AML-193 (cell line): ENCODE measurements at places on chromosomes 12 and 14.

- DNase-seq, result peak; percentile 44
These were observed 218.6 kb upstream of the ATP2B1 start for GRCh38 chr12:89927226-89927698.

DNA sequence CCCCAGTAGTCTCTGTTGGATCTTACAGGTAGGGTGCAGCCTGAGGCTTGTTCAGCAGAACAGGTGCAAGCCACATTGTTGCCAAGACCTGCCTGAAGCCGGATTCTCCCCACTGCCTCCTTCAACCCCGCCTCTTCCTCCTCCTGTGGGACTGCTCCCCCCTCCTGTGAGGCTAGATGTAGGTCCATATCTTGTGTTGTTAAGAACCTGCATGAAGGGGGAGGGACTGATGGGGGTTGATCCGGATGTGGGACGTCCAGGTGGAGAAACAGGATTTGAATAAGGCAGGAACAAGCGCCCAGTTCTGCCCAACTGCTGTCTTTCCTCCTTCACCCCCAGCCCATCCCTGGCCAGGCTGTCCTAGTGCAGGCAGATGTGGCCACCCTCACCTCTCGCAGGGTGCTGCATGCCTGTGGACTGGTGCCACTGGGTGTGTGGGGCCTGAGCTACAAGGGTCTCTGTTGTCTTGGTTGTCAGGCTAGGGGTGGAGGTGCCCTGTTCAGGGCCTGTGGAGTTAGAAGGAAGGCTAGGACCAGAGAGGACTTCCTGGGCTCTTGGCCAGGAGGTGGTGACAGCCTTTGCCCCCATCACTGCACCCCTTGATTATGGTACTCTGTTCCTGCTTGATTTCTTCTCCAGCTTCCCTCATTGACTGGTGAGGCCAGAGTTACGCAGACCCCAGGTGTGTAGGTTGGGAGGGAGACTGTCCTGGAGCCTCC lies 1.4 kb downstream of the NR4A1 start:
- DNase-seq, result no peak

GRCh38 chr14:87005280-87005679 lies 987.7 kb downstream of the GALC start:
- DNase-seq, result no peak

GRCh38 chr12:47079981-47080724 lies 394 bp upstream of the AMIGO2 start:
- DNase-seq, result no peak

- no peak for DNase-seq
These were observed 29.4 kb downstream of the ACAD10 start for GRCh38 chr12:111715279-111715678.

DNA sequence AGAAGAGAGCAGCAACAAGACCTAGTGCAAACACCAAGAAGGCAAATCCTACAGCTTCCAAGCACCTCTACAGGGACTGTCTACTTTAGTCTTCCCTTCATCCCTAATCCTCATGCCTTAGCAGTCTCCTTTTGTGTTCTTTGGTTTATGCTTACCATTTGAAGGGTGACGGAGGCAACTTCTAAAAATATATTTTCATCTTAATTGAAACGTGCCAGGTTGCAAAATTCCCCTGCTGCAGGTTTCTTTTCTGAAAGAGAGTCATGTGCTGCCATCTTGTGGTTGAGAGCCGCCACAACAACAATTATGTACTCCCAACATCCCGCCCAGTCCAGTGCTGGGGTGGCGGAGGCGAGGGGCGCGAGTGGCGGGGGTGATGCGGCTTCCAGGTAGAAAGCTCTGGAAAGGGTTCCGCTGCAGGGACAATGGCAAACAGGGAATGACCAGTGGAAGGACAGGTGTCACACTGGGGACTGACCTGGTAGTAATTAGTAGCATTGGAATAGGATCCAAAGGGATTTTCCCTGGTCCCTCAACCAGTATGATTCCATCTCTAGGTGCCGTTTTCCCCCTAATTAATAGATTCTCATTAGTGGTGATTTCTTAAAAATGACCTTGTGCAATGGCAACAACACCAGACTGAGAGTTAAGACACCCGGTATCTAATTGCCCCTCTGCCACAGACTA lies 80.3 kb upstream of the GNG2 start:
- DNase-seq, result peak; percentile 45
